Upper lobe of right lung (tissue), 1 donor: ENCODE measurements at places on chromosomes 2 and 18. TPM values are rescaled to one million over a fixed set of nuclear protein-coding genes. Genes with fewer than 3 reads are reported as not detected.

IL36G gene
- not detected for total RNA-seq

CELF4 gene
- 1.2 TPM for total RNA-seq

PSTPIP2 gene
- 9.8 TPM for total RNA-seq

CENPA gene
- total RNA-seq, result 0.78 TPM

SERPINB11 gene
- not detected for total RNA-seq

FBXO48 gene
- 1.8 TPM for total RNA-seq

GLI2 gene
- total RNA-seq, result 4.7 TPM

DNA sequence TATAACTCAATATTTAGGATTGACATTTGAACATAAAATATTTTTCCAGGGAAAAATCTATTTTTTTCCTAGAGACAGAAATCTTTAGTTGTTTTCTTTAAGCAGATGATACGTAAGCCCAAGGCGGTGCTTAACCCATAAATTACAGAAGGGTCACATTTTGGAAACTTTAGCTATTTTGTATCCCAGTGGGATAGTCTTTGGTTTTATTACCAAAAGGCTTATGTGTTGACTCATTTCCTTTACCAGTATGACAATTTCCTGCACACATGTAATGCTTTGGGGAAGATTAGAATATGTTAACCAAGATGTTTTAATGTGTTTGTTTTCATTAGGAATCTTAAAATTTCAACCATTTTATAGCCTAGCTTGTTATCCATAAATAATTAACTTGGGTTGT is 24.8 kb downstream of the DYNC1I2 start:
- no peak overlapping the region for H3K27ac ChIP-seq
- H3K27me3 ChIP-seq, result no peaks in the 10 kb centered on the region
- H3K4me3 ChIP-seq, result no peak overlapping the region

GRCh38 chr2:75424936-75425619 is 135.7 kb downstream of the EVA1A start:
- H3K4me3 ChIP-seq, result no peak overlapping the region

- DNase-seq, result peak; percentile 75
- peak overlapping the region; percentile 36 for H3K27ac ChIP-seq
- H3K27me3 ChIP-seq, result no peaks in the 10 kb centered on the region
These were observed 89.9 kb downstream of the MAPK4 start for GRCh38 chr18:50649821-50650220.

DNA sequence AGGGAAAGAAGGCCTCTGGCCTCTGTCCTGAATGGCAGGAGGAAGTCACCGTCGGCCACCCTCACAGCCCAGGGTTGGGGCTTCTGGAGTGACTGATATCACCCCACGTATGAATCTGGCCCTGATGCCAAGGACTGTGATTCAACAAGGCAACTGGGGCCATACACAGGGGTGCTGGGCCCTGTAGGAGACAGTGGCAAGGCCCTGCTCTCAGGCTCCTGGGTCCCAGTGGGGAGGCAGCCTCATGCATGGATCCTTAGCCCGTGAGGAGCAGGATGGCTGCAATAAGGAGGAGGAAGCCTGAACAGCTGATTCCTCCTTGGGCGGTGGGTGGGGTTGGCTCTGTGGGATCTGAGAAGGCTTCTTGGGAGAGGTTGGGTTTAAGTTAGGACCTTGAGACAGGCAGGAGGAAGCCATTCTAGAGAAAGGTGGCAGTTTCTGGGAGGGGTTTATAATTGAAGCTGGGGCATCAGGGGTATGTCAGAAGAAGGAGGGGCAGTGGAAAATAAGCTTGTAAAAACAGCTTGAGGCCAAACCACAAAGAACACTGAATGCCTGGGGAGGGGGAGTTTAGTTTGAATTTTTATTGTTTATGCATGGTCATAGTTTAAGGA is 42.8 kb upstream of the LAPTM4A start:
- H3K36me3 ChIP-seq, result no peaks in the 10 kb centered on the region
- H3K27ac ChIP-seq, result no peak overlapping the region
- DNase-seq, result no peak
- no peak overlapping the region for H3K4me3 ChIP-seq
- H3K27me3 ChIP-seq, result no peaks in the 10 kb centered on the region

- no peaks in the 10 kb centered on the region for H3K36me3 ChIP-seq
- no peaks in the 10 kb centered on the region for H3K4me1 ChIP-seq
- no peaks in the 10 kb centered on the region for H3K27me3 ChIP-seq
- H3K27ac ChIP-seq, result no peak overlapping the region
These were observed 224.5 kb upstream of the CHAC2 start for GRCh38 chr2:53543083-53543482.

DNA sequence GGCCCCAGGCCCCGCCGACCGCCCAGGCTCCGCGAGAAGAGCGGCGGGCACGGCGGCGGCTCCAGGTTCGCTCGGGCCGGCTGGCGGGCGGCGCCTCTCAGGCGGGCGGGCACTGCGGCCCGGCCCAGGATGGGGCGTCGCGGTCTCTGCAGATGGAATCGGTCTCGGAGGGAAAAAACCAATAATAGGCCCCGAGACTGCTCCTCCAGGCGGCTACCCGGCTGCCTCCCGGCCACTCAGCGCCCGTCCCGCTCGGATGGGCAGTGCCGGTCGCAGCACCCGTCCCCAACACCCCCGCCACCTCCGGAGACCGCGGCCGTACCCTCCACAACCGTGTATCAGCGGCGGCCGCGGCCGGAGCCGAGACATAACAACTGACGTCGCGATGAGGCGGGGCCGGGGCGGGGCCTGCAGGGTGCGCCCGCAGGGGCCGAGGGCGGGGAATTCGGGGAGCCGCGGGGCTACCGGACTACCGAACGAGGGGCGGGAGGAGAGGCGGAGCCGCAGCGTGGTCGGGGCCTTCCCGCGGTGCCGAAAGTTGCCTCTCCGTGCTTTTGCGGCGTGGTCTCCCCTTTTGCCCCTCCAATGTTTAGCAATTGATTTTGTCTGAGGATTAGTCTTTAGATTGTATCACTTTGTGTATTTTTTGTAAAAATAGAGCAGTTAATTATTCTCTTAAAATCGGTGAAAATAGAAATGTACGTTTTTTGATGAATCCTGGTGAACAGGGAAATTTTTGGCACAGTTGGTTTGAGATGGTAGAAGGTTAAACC is at the start of gene RNF103:
RNF103 (minus strand) TSS at position 372 of the 773 bp plus-strand sequence. CDS start 979 bp downstream, outside the sequence.
- DNase-seq, result peak; percentile 99
- peaks cover 8% of the 10 kb centered on the region for H3K4me1 ChIP-seq
- peak within 1 kb of the TSS; percentile 66 for H3K4me3 ChIP-seq
- peaks cover 10% of the 10 kb centered on the region for H3K36me3 ChIP-seq
- peak within 1 kb of the TSS; percentile 97 for H3K27ac ChIP-seq
- no peaks in the 10 kb centered on the region for H3K27me3 ChIP-seq

GRCh38 chr18:73264562-73264921 is 396.8 kb upstream of the NETO1 start:
- H3K4me1 ChIP-seq, result no peaks in the 10 kb centered on the region
- H3K36me3 ChIP-seq, result no peaks in the 10 kb centered on the region
- DNase-seq, result no peak
- no peak overlapping the region for H3K27ac ChIP-seq
- no peak overlapping the region for H3K4me3 ChIP-seq

GRCh38 chr2:239469106-239469960 is 68.5 kb upstream of the HDAC4 start:
- DNase-seq, result no peak
- no peaks in the 10 kb centered on the region for H3K36me3 ChIP-seq
- H3K27me3 ChIP-seq, result no peaks in the 10 kb centered on the region
- no peaks in the 10 kb centered on the region for H3K4me1 ChIP-seq
- no peak overlapping the region for H3K4me3 ChIP-seq

DNA sequence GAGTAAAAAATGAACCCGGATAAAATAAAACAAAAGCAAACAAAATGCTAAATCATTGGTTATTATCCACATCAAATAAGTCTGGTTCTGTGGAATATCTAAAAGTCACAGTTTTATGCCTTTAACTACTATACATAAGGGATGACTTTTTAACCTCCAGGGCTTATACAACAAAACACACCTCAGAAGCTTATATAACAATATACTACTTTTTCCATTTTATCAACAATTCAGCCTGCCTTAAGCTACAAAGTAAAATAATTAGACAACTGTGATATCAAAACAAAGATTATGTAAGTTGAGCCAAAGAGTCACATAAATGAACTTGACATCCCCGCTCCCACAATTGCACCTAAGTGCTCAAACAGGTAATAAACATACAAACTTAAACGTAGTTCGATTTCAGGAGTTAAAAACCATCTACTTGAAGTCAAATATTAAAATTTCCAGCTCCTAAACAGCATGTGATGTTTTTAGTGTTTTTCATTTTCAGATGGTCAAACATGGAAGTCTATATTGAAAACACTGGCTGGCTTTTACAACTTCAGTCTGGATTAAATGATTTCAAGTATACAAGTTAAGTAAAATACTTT is 54.7 kb downstream of the ATIC start:
- peaks cover 76% of the 10 kb centered on the region for H3K36me3 ChIP-seq
- H3K4me1 ChIP-seq, result no peaks in the 10 kb centered on the region
- no peak for DNase-seq
- no peak overlapping the region for H3K4me3 ChIP-seq

- H3K4me3 ChIP-seq, result no peak overlapping the region
- DNase-seq, result no peak
- H3K27ac ChIP-seq, result no peak overlapping the region
- no peaks in the 10 kb centered on the region for H3K4me1 ChIP-seq
- no peaks in the 10 kb centered on the region for H3K27me3 ChIP-seq
- no peaks in the 10 kb centered on the region for H3K36me3 ChIP-seq
These were observed 90.3 kb downstream of the C1QL2 start for GRCh38 chr2:119068154-119068725.

DNA sequence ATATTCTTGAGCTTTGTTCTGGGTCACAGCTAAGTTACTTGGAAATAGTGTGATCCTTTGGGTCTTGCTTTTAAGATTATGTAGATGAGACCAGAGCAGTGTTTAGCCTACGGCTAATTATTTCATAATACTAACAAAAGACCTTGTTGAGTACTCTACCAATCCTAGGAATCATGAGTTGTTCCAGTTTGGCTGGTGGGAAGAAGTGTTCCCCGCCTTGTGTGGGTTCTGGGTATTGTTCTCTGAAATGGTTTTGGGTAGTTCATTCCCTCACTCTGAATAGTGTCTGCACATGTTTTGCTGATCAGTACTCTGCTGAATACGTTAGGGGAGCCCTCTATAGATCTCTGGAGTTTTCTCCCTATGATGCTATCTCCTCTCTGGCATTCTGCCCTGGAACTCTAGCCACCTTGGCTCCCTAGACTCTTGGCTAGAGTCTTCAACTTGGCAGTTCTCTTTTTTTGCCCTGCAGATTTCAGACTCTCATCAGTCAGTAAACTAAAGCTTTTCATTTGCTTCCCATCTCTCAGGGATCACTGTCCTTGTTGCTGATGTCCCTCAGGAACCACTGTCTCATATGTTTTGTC is 48.4 kb downstream of the NEMP2 start:
- no peaks in the 10 kb centered on the region for H3K4me1 ChIP-seq
- no peak for DNase-seq
- H3K27me3 ChIP-seq, result no peaks in the 10 kb centered on the region
- H3K27ac ChIP-seq, result no peak overlapping the region
- no peak overlapping the region for H3K4me3 ChIP-seq

DNA sequence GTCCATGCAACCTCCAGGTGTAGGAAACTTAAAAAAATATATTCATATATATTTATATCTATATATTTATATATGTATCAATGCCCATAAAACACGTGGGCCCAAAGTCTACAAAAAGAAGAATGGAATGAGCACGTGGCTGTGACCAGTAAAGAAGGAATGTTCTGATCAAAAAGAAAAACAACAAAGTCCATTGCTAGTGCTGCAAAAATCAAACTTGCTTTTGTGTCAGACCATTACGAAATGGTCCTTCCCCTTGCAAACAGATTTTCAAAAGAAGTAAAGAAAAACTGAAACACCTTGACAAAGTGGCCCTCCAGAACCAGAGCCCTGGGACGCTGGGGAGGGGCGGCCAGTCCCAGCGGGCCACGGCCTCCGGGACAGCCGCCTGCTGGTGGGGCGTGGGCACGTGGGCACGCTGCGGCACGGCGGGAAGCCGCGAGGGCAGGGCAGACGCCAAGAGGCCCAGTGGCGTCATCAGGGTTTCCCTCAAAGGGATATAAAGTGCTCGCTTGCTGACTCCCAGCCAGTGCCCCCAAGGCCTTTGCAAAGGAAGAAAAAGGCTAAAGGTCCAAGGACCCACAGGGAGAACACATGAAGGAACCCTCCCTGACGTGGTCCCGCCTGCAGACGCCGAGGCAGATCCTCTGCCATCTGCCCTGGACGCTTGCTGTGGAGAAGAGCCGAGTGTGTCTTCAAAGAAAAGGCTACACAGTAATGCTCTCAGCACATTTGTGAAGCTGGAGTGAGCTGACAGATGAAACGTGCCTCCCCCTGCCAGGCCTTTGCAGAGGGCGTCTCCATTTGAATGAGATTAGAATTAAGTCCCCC is 201.8 kb downstream of the TWIST2 start:
- no peak for DNase-seq
- no peaks in the 10 kb centered on the region for H3K27me3 ChIP-seq
- peaks cover 35% of the 10 kb centered on the region for H3K36me3 ChIP-seq
- H3K4me3 ChIP-seq, result no peak overlapping the region
- no peaks in the 10 kb centered on the region for H3K4me1 ChIP-seq

DNA sequence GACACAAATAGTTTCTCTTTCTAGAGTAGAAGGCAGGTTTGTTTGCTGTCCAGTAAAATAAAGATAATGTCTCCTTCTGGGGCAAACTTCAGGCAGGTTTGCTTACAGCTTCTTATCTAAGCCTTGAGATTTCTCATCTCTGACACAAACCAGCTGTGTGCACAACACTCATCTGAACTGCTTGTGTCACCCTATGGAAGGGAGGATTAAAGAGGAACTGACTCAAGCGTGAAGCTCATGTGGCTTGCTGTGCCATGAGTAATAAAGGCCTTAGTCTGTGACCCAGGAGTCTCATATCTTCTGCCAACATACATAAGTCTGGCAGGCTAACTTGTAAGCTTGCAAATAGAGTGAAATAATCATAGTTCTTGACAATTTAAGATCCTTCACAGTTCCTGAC is 24.2 kb upstream of the CPO start:
- H3K4me1 ChIP-seq, result no peaks in the 10 kb centered on the region
- no peaks in the 10 kb centered on the region for H3K27me3 ChIP-seq
- DNase-seq, result no peak
- H3K27ac ChIP-seq, result no peak overlapping the region
- no peak overlapping the region for H3K4me3 ChIP-seq

DNA sequence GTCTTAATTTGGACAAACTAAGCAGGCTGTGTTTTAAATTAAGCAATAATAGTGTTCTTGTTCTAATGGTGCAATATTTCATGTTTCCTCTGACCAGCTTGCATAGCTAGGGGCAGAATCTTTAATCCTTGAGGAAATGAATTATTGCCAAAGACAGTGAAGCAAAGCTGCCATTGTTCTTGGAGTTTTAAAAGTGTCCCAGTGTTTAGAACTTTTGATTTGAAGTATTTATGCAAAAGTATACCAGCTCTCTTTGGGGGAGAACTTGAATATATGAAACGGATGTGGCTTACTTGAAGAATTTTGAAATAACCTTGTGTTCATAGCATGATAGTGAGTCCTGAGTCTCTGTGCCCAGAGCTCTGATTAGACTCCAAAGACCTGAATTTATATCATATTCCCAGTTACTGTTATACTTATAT is 33.4 kb downstream of the ITGA6 start:
- H3K4me1 ChIP-seq, result peaks cover 24% of the 10 kb centered on the region
- no peaks in the 10 kb centered on the region for H3K27me3 ChIP-seq
- H3K27ac ChIP-seq, result no peak overlapping the region
- no peak overlapping the region for H3K4me3 ChIP-seq
